ENCODE measurements at places on chromosomes 4 and X.

DNA sequence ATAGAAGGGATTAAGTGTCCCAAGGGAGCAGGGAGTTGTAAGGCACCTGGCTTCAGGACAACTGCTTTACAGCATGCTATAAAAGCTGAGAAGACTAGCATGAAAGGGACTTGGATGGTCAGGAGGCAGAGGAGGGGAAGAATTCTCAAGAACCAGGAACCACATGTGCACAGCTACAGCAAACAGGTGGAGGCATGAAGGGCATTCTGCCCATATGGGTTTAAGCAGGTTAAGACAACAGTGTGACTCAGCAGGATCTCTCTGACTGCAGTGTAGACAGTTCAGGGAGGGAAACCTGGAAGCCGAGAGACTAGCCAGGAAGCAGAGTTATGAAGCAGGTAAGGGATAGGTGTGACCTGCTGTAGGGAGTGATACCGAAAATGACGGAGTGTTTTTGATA, 117.0 kb downstream of the DHRSX start:
- DNase-seq, result no peak

- peak; percentile 39 for DNase-seq
These were observed 313.0 kb downstream of the DCTD start for GRCh38 chr4:182604161-182604622.

- DNase-seq, result no peak
These were observed 34.2 kb downstream of the FAM193A start for GRCh38 chr4:2570551-2571222.

DNA sequence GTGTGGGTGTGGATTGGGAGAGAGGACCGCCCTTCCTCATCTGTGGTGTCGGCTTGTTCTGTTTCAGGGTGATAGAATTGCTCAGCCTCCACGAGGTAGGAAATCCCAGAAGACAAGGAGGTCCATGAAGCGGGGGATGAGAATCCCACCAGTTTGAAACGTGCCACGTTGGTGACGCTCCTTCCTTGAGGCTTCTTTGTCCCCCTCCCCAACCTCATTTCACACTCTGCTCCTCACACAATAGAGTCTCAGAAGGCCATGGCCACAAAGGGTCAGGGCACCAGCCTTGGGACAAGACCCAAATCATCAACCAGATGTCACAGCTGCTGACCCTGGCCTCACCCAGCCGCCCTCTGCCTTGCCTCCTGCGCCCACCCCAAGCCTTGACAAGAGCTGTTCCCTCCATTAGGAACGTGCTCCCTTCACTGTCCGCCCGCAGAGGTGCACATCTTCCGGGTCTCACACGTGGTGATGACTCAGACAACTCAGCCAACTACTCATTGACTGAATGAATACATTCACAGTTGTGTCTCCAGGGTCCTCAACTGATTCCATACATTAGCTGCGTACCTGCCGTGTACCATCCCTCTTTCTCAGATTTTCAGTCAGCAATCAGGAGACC, 18.3 kb downstream of the BLOC1S4 start:
- DNase-seq, result no peak

DNA sequence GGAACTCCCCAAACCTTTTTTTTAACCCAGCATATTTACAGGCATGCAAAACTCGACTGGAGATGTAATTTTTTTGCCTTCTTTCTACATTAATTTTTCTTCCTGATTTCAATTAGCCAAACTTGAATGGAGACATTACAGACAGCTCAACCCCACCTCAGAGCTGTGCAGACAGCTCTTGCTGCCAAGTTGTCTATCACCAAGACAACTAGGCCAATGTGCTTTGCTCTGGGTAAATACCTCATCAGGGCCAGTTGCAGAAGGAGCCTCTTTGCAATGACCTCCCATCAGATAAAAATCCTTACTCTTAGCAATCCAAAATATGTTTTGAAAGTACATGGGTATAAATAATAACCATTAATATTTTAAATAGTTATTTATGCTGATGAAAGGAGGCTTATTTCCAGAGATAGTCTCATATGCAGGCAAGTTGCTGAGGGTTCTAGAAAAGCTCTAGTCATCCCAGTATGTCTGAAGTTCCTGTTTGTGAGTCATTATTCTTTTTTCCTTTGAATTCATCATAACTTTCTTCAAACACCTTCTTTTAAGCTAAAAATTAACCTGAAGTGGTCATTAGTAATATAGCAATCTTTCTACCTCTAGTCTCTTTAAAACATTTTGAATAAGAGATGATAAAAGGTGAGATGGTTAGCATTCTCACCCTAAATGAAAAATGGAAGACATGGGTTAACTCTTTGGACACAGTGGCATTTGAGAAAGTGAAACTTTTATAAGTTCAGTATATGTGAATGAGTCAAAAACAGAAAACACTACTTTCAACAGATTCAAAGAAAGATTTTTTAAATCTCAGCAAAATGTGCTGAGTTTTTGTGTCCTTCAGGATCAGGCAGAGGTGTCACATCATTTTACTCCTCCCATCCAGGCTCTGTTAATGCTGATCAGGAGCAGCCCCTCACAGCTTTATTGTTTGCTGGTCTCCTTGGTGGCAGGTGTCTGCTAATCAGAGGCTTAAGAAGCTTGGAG, 475.5 kb upstream of the FGF16 start:
- no peak for DNase-seq

- no peak for DNase-seq
These were observed 59.7 kb downstream of the SH3BGRL start for GRCh38 chrX:81261576-81261975.

DNA sequence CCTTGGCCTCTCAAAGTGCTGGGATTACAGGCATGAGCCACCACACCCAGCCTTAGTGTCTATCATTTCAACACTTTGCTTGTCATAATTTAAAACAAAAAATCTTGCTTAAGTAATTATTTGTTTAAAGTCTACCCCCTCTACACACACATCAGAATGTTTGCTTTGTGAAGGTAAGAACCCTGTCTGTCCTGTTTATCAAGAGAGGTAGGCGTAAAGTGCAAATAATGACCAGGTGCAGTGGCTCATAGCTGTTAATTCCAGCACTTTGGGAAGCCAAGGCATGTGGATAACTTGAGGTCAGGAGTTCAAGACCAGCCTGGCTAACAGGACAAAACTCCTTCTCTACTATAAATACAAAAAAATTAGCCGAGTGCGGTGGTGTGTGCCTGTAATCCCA, 326.7 kb upstream of the CLNK start:
- no peak for DNase-seq

DNA sequence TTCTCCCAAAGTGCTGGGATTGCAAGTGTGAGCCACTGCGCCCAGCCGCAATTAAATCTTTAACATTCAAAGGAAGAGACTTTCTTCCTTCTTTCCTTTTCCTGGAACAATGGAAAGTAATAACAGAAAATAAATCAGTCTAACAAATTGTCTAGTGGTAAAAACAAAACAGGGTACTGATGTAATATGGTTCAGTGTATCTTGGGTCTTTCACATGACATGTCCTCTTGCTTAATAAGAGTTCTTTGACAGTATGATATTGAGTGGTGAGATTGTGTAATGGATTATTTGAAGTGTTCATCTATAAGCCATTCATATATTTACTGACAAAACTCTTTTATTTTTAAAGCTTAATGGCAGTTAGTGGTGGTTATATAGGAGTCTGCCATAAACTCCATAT, 256.6 kb downstream of the SPRY1 start:
- no peak for DNase-seq

GRCh38 chr4:68569466-68570121, 6.5 kb downstream of the UGT2B17 start:
- DNase-seq, result no peak

Data from NCI-H187 (cell line).